ENCODE measurements at places on chromosomes 12 and 14. TPM values are rescaled to one million over a fixed set of nuclear protein-coding genes. Genes with fewer than 3 reads are reported as not detected.
A peak's percentile ranks its signal among the peaks of the same experiment; 100 is the strongest.

GRCh38 chr12:111773801-111774551 lies 7.2 kb downstream of the ALDH2 start:
- peaks cover 18% of the 10 kb centered on the region for H3K36me3 ChIP-seq
- peaks cover 5% of the 10 kb centered on the region for H3K4me1 ChIP-seq
- no peak for DNase-seq
- H3K4me3 ChIP-seq: no peak overlapping the region
- H3K27me3 ChIP-seq: no peaks in the 10 kb centered on the region

- no peak overlapping the region for H3K4me3 ChIP-seq
- H3K27me3 ChIP-seq: no peaks in the 10 kb centered on the region
- H3K36me3 ChIP-seq: no peaks in the 10 kb centered on the region
- no peaks in the 10 kb centered on the region for H3K4me1 ChIP-seq
Observed at GRCh38 chr12:87827638-87828264, 201.4 kb downstream of the C12orf50 start.

- no peak for DNase-seq
- no peak overlapping the region for H3K4me3 ChIP-seq
- no peaks in the 10 kb centered on the region for H3K36me3 ChIP-seq
- H3K4me1 ChIP-seq: peaks cover 5% of the 10 kb centered on the region
- H3K27me3 ChIP-seq: no peaks in the 10 kb centered on the region
Observed at GRCh38 chr12:112349431-112349830, 32.8 kb downstream of the HECTD4 start.

Gene ASCL1
- total RNA-seq: 0.20 TPM

Gene CLEC6A
- total RNA-seq: 0.17 TPM

GRCh38 chr14:80628547-80628946 lies 313.0 kb downstream of the CEP128 start:
- no peak overlapping the region for H3K27ac ChIP-seq
- no peak overlapping the region for H3K4me3 ChIP-seq
- no peaks in the 10 kb centered on the region for H3K27me3 ChIP-seq
- no peaks in the 10 kb centered on the region for H3K36me3 ChIP-seq

- no peak overlapping the region for H3K4me3 ChIP-seq
- no peak for DNase-seq
- no peaks in the 10 kb centered on the region for H3K27me3 ChIP-seq
Observed at GRCh38 chr12:94571556-94571955, 78.8 kb downstream of the TMCC3 start.

- H3K27me3 ChIP-seq: no peaks in the 10 kb centered on the region
- DNase-seq: no peak
- no peak overlapping the region for H3K27ac ChIP-seq
Observed at GRCh38 chr14:75306927-75307699, 28.5 kb downstream of the FOS start.

DNA sequence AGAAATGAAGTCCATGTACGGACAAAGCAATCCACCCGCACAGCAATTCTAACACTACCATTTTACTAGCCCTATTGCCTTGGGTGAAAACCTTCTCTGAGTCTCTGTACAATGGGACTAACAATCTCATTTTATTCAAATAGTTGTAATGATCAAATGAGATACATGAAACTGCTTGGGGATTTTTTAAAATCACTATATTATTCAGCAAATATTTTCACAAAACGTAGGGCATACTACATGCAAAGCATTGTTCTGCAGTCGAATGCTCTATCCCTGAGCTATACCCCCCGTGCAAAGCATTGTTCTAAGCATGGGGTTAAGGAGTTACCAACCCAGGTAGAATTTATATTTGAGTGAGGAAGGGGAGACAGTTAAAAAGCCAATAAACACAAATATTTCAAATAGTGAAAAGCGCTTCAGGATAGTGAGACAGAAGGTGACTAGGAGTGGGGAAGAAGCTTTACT lies 554 bp upstream of the ATF7 start:
- H3K4me1 ChIP-seq: peaks cover 8% of the 10 kb centered on the region
- H3K27ac ChIP-seq: no peak overlapping the region
- no peak for DNase-seq
- H3K27me3 ChIP-seq: no peaks in the 10 kb centered on the region
- H3K4me3 ChIP-seq: peak overlapping the region; percentile 92

DNA sequence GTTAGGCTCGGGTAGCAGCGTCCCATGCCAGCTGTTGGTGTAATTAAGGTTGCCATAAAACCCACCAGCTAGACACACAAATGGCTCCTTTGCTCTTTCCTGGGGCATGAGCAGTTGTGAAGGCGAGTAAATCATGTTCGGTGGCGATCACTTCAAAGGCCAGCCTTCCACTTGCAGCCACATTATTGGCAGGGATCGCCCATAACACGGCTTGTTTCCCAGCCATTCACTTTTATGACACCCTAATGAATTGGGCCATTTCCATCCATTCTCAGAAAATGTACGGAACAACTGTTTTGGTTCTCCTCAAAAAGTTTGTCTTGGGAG lies 63.4 kb downstream of the BEGAIN start:
- no peaks in the 10 kb centered on the region for H3K27me3 ChIP-seq
- DNase-seq: no peak
- H3K36me3 ChIP-seq: no peaks in the 10 kb centered on the region
- no peak overlapping the region for H3K4me3 ChIP-seq

- no peak for DNase-seq
- H3K27ac ChIP-seq: no peak overlapping the region
- no peak overlapping the region for H3K4me3 ChIP-seq
- no peaks in the 10 kb centered on the region for H3K27me3 ChIP-seq
- H3K36me3 ChIP-seq: peaks cover 10% of the 10 kb centered on the region
Observed at GRCh38 chr14:96108061-96108795, 69.1 kb downstream of the C14orf132 start.

Measured in H9 (cell line).